ENCODE measurements at places on chromosomes 7 and 10. TPM values are rescaled to one million over a fixed set of nuclear protein-coding genes. Genes with fewer than 3 reads are reported as not detected.
A peak's percentile ranks its signal among the peaks of the same experiment; 100 is the strongest.

The ASIC3 gene
- 2.7 TPM for total RNA-seq

The C10orf53 gene
- not detected for total RNA-seq

DNA sequence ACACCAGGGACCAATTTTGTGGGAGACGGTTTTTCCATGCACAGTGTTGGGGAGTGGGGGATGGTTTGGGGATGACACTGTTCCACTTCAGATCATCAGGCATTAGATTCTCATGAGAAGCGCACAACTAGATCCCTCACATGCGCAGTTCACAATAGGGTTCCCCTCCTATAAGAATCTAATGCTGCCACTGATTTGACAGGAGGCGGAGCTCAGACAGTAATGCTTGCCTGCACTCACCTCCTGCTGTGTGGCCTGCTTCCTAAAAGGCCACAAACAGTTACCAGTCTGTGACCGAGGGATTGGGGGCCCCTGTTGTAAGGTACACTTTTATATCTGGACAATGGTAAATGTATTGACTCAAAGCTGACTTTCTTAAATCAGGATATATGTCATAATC lies 45.6 kb upstream of the TRIL start:
- no peak for DNase-seq

DNA sequence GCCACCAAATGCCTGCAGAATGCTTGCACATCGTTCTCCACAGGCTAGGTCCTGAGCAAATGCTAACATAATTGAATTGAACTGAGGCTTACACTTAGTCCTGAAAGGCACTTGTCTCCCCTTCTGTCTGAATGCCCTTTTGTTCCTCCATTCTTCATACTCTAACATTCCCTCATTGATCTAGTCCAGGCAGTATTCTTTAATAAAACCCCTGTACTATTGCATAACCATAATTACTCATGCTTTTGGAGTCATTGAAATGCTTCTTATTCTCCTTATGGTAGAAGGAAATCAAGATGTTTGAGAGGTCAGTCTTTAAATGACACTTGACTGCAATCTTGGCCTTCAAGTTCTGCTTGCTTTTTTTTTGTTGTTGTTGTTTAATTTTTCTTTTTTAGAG lies 7.1 kb downstream of the PI4K2A start:
- no peak for DNase-seq

DNA sequence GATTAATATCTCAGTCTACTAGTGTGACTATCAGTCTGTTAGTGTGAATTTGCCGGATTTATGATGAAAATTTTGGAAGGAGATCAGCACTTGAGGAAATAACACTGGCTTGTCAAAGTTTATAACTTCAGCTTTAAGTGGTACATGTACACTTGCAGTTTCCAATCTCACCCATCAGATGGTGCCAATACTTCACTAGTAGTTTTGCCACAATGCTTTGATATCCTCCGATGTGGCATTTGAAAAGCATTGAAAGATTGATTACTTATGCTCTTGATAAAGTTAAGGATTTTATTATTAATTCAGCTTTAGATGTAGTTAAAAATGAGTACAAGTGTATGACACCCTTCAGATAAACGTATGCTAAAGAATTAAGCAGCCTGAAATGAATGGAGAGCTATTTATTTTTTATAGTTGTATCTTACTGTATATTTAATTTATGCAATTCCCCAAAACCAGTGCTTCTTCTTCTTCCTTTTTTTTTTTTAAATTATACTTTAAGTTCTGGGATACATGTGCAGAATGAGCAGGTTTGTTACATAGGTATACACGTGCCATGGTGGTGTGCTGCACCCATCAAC lies 98.2 kb downstream of the ANLN start:
- peak; percentile 36 for DNase-seq

The NODAL gene
- total RNA-seq, result not detected

- DNase-seq, result no peak
Observed at GRCh38 chr7:106178593-106179134, 66.6 kb upstream of the SYPL1 start.

The DNAH11 gene
- total RNA-seq, result 5.1 TPM

The PPP1R17 gene
- total RNA-seq, result not detected

GRCh38 chr7:2612445-2613097 lies 19.2 kb upstream of the TTYH3 start:
- DNase-seq, result no peak

DNA sequence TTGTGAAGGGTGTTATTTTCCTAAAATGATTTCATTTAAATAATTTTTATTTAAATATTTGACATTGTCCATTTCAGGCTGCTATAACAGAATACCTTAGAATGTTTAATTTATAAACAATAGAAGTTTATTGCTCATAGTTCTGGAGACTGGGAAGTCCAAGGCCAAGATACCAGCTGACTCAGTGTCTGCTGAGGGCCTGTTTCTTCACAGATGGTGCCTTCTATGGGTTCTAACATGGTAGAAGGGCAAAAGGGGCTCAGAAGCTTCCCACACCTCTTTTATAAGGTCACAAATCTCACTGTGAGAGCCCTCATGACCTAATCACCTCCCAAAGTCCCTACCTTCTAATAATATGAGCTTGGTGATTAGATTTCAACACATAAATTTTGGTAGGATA lies 50.7 kb downstream of the MTURN start:
- DNase-seq, result no peak

DNA sequence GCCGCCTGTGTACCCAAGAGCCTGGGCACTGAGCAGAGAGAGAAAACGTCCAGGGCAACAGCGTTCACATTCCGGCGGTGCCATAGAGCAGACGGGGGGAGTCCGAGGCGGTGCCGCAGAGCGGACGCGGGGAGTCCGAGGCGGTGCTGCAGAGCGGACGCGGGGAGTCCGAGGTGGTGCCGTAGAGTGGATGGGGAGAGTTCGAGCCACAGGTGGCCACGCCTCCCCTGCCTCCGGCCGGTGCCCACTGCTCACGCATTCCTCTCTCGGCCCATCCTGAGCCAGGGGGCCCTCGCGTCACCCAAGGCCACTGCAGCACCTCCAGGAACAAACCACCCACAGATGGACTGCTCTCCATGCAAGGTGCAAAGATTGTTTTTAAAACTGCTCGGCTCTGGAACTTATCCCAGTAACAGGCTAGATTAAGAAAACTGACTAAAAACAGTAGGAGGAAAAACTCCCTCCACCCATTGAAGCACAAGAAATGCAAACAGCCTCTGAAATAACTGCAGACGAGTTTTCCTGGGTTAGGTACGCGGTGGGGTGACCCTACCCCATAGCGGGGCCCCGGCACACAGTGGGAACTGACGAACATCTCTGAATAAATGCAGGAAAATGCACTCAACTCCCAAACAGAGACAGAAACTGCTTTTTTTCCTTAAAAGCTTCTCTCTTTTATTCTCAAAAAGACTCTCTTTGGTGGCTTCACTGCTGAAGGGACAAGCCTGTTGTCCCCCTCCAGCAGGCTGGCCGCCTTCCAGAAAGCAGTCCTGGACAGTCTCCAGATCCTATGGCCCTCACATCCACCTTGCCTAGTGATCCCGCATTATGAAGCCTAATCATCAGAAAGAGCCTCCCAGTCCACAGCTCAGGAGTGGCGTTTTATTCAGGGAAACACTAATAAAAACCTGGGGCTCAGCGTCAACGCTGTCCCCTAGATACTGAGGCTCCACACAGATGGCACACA lies 55.9 kb downstream of the DIP2C start:
- no peak for DNase-seq

The ZNF680 gene
- 14.0 TPM for total RNA-seq

GRCh38 chr10:132856869-132857524 lies 71.0 kb upstream of the NKX6-2 start:
- DNase-seq, result peak; percentile 2

The PHKG1 gene
- 0.32 TPM for total RNA-seq

The SCART1 gene
- 1.7 TPM for total RNA-seq

DNA sequence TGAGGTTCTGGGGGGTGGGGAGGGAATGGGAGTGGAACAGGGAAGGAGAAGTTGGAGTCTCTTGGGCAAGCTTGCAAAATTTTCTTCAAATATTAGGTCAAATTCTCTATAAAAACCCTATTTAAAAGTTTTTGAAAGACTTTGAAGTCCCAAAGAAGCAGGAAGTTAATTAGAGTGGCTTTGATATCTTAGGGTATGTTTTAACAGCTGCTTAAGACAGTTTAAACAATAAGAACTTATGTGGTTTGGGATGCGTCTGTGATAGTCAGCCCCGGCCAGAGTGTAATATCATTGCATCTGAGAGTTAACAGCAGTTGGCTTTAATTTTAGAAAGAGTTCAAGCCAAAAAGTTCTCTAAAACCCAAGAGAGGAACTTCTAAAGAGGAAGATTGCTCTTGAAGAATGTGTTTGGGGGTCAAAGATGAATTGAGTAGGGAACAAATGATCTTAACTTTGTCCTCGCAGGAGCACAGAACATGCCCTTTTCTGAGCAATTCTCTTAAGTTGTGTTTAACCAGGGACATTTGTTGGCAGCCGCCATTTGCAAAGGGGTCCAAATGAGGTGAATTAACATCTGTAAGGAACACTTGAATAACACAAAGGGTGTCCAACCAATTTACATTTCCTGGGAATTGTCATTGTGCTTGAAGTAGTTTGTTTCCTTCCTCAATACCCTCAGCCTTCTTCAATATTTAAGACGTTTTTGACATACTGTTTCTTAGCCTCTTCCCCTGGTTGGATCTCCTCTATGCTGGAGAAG lies 182.4 kb downstream of the PTEN start:
- DNase-seq, result no peak

The LAMB4 gene
- 0.37 TPM for total RNA-seq

GRCh38 chr7:39620486-39620885 lies 2.9 kb upstream of the RALA start:
- no peak for DNase-seq

DNA sequence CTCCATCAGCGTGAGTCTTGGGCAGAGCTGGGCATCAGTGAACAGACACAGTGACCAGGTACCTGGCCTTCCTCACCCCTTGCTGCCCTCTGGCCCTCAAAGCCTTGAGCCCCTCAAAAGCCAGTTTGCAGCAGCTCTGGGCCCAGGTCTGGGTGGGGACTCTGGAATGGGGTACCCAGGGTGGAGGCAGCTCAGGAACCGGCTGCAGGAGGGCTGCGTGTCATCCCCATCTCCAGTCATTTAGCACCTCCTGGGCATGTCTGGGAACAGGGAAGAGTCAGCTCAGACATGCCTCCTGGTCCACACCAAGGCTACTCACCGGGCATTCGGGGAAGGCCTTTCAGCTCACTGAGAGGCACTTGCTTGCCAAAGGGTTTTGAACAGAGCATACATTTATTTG lies 503.3 kb downstream of the TCERG1L start:
- DNase-seq, result no peak

The DENND2A gene
- 9.3 TPM for total RNA-seq

The PLEKHS1 gene
- 4.7 TPM for total RNA-seq

- no peak for DNase-seq
Observed at GRCh38 chr7:45324683-45325237, 167.2 kb downstream of the RAMP3 start.

DNA sequence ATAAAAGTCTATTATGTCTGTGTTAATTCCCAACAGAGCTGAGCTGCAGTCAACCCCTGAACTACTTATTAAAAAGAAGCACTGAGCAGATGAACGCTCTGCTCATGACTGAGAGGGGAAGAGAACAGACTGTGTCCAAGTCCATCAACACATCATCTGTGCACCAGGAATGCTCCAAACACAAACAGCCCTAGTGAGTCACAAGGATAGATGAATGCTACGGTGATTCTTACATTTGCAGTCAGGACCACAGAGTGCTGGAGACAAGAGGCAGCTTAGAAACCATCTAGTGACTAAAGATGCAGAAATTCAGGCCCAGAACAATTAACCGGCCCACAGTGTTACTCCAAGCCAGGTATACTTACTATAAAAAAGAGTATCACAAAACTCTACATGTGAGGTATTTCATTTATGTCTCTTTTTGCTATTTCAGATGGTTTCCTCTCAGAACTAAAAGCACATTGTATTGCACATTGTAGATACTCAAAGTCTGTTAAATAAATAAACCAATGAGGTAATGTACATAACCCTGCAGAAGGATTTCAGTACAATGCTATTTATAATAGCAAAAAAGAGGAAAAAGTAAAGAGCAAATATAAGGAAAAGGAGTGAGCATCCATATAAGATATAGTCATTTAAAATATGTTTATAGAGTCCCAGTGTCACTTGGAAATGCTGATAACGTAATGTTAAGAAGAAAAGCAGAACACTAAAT lies 159.2 kb downstream of the KCNMA1 start:
- no peak for DNase-seq

DNA sequence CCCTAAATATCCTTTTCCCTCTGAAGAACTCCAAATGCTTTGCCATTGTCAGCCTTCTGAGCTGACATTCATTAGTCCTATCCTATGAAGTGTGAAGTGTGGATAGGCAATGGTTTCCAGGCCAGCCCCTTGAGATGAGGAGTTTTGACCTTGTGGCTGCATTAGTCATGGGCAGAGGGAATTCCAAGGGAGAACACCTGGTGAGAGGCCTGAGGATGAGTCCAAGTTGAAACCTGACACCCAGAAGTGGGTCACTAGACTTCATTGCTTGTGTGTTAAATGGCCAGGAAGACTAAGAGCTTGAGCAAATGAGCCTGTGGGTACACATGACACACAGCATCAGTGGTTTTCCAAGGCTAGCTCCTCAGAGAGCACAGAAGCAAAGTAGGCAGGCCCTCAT lies 260.8 kb downstream of the SKAP2 start:
- DNase-seq, result no peak

DNA sequence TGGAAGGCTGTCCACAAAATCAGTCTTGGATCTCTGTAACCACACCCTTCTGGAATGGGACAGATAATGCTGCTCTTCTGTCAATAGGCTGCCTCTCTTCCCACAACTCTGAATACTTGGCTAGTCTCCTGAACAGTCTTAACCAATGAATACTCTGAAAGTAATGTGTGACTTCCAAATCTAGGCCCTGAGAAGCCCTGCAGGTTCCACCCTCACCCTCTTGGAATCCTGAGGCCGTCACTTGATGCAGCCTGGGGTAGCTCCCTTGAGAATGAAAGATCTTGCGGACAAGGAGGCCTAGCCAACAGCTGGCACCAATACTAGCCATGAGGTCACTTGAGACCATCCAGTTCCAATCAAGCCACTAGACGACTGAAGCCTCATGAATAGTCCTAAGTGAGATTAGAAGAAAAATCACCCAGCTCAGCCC lies 109.2 kb downstream of the ARHGAP12 start:
- DNase-seq, result no peak

GRCh38 chr10:86871563-86872183 lies 85.7 kb downstream of the MMRN2 start:
- peak; percentile 50 for DNase-seq

The C7orf57 gene
- total RNA-seq, result 1.6 TPM

DNA sequence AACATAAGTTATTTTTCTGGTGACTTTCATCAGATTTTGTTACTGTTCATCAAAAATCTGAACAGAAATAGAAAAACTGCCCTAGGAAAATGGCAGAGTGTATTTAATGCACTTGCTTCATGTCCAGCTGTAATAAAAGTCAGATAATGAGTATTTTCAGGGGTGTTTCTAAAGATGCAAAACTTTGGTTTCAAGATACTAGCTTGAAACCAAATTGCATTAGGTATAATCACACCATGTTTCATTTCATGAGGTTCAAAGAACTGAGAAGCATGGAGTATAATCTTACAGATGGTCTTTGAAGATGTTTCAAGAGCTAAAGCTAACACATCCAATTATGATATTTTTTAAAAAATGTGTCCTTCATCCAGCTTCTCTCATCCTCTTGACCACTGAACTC lies 128.9 kb downstream of the NRCAM start:
- no peak for DNase-seq

- DNase-seq, result no peak
Observed at GRCh38 chr7:114957444-114957843, 35.5 kb downstream of the MDFIC start.

All from left lung (tissue), 14 donors.